ENCODE measurements at places on chromosomes 2 and 18. TPM values are rescaled to one million over a fixed set of nuclear protein-coding genes. Genes with fewer than 3 reads are reported as not detected.

GRCh38 chr2:232008907-232009638, 47.6 kb downstream of the DIS3L2 start:
- H3K4me1 ChIP-seq: no peaks in the 10 kb centered on the region
- no peaks in the 10 kb centered on the region for H3K36me3 ChIP-seq
- H3K4me3 ChIP-seq: no peak overlapping the region
- no peaks in the 10 kb centered on the region for H3K27me3 ChIP-seq
- no peak overlapping the region for H3K27ac ChIP-seq
- DNase-seq: no peak

GRCh38 chr2:118477111-118477862, 370.2 kb downstream of the EN1 start:
- H3K27ac ChIP-seq: no peak overlapping the region
- no peaks in the 10 kb centered on the region for H3K27me3 ChIP-seq

NOL4 gene
- not detected for total RNA-seq

DNA sequence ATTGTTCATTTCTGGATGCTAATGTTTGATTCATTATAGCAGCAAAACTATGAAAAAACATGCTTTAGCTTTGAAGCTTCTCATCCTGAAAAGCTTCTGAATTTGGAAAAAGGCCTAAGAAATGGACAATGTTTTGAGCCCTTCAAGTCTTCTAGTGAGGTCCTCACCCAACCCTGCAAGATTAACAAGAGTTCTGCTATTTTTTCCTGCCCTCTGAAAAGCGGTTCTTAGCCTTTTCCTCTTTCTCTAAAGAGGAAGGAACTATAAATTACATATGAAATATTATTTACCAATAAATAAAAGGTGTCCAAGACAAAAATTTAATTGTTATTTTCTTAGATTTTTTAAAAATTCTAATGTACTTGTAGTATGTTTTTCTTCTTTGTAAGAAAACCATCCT, 19.9 kb upstream of the CDH19 start:
- H3K27me3 ChIP-seq: no peaks in the 10 kb centered on the region
- H3K27ac ChIP-seq: no peak overlapping the region
- no peaks in the 10 kb centered on the region for H3K36me3 ChIP-seq
- no peaks in the 10 kb centered on the region for H3K4me1 ChIP-seq

DNA sequence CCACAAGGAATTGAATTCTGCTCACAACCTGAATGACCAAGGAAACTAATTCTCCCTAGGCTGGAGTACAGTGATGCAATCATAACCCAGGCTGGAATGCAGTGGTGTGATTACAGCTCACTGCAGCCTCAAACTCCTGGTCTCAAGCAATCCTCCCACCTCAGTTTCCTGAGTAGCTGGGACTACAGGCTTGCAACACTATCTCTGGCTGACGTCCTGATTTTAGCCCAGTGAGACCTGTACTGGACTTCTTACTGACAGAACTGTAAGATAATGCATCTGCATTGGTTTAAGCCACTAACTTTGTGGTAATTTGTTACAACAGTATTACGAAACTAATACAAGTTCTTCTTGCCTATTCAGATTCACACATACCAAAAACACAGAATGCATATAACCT, 9.5 kb upstream of the KDSR start:
- H3K4me1 ChIP-seq: no peaks in the 10 kb centered on the region
- no peaks in the 10 kb centered on the region for H3K27me3 ChIP-seq
- H3K4me3 ChIP-seq: no peak overlapping the region

POTEC gene
- total RNA-seq: not detected

POU3F3 gene
- total RNA-seq: not detected

INSIG2 gene
- total RNA-seq: 7.7 TPM

- H3K36me3 ChIP-seq: no peaks in the 10 kb centered on the region
- H3K27ac ChIP-seq: no peak overlapping the region
- H3K27me3 ChIP-seq: no peaks in the 10 kb centered on the region
Observed at GRCh38 chr2:12173943-12174340, 427.5 kb downstream of the LPIN1 start.

DCC gene
- not detected for total RNA-seq

DNA sequence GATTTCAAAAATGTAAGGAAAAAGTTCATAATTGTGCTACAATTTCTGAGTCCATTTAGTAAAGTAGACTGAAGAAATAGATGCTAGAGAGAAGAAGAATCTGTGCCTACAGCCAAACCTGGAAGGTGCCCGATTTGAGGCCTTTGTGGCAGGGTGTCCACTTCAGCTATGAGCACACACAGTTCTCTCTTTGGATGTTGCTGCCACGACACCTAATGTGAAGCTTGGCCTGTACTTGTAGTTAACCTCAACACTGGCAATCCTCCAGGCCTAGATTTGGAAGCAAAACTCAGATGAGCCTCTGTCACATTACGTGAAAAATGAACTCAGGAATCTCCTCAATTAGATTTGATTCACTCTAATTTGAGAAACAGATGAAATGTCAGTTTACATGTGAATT, 90.1 kb upstream of the LRP1B start:
- H3K4me1 ChIP-seq: no peaks in the 10 kb centered on the region
- no peak overlapping the region for H3K4me3 ChIP-seq
- no peak for DNase-seq
- no peak overlapping the region for H3K27ac ChIP-seq
- H3K27me3 ChIP-seq: no peaks in the 10 kb centered on the region

- H3K4me3 ChIP-seq: peak overlapping the region; percentile 17
- no peak overlapping the region for H3K27ac ChIP-seq
- peak; percentile 2 for DNase-seq
- no peaks in the 10 kb centered on the region for H3K36me3 ChIP-seq
- H3K4me1 ChIP-seq: peaks cover 4% of the 10 kb centered on the region
Observed at GRCh38 chr2:216606551-216607276, 26.5 kb upstream of the IGFBP2 start.

GRCh38 chr18:66523219-66523991, 80.5 kb downstream of the CDH19 start:
- no peak overlapping the region for H3K4me3 ChIP-seq
- no peaks in the 10 kb centered on the region for H3K4me1 ChIP-seq
- no peaks in the 10 kb centered on the region for H3K36me3 ChIP-seq

C2orf72 gene
- total RNA-seq: not detected

DNA sequence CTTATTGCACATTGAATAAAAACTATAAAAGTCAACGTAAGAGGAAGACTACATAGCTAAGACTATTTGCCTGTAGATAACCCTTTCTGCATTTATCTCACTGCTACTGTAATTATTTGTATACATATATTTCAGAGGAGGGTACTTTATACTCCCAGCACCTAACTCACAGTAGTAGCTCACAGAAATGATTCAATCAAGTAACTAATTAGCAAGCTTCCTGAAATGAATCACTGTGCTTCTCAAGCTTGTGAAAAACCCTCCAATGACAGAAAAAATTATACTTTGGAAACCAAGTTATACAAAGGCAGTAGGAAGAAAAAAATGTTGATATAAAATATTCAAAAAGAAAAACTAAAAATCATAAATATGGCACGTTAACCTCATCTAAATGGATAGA, 124.9 kb downstream of the NBAS start:
- no peaks in the 10 kb centered on the region for H3K4me1 ChIP-seq
- no peak overlapping the region for H3K27ac ChIP-seq
- H3K27me3 ChIP-seq: no peaks in the 10 kb centered on the region
- peaks cover 2% of the 10 kb centered on the region for H3K36me3 ChIP-seq
- H3K4me3 ChIP-seq: no peak overlapping the region
- no peak for DNase-seq

DNA sequence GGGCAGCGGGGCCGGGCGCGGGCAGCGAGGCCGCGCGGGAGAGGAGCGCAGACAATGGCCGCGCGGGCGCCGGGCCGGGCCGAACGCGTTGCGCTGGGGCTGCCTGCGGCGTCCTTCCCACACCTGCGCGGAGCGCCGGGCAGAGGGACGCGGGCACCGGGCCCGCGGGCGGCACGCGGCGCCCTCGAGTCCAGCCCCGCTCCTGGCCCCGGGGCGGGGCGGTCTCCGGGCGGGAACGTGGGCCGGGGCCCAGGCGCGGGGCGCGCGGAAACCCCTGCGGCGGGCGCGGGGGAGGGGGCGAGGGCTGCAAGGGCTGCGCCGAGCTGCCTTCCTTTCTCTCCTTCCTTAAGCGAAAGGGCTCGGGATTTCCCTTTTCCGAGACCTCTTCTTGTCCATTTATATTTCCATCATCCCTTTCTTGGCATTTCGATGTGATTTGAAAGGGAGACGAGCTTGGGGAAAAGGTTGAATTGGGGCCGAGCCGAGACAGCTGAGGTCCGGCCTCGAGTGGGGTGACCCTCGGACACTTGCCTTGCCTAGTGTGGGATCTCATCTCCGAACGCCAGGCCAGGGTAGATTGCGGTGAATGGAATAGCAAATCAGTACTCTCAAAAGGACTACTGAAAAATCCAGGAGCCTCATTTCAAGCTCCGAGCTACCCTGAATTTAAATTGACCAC, 676 bp downstream of the KLHL23 start:
- no peak for DNase-seq
- H3K36me3 ChIP-seq: no peaks in the 10 kb centered on the region
- peak overlapping the region; percentile 42 for H3K4me3 ChIP-seq
- H3K4me1 ChIP-seq: peaks cover 15% of the 10 kb centered on the region

NGEF gene
- total RNA-seq: not detected

GPBAR1 gene
- 1.6 TPM for total RNA-seq

DNA sequence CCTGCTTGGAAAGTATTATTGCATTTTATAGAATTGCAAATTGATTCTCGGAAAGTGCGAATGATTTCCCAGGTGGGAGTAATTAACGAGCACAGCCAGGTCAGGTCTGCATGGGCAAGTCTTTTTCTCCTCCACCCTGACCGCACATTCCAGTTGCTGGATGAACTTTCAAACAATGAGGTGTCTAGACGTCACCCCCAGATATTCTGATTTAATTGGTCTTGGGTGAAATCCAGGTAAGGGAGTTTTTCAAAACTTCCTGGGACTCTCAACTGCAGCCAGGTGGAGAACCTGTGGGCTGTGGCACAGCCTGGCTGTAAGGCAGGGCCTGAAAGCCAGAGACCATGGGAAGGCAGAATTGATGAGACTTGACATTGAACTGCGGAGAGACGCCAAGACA, 15.9 kb upstream of the RNF152 start:
- no peaks in the 10 kb centered on the region for H3K4me1 ChIP-seq
- H3K4me3 ChIP-seq: no peak overlapping the region
- H3K27me3 ChIP-seq: no peaks in the 10 kb centered on the region

PXDN gene
- total RNA-seq: 0.84 TPM

GRCh38 chr2:38959938-38960608, 70.4 kb downstream of the ARHGEF33 start:
- peak overlapping the region; percentile 42 for H3K4me3 ChIP-seq
- no peak overlapping the region for H3K27ac ChIP-seq
- no peaks in the 10 kb centered on the region for H3K36me3 ChIP-seq
- peaks cover 15% of the 10 kb centered on the region for H3K4me1 ChIP-seq
- H3K27me3 ChIP-seq: peaks cover 8% of the 10 kb centered on the region

DNA sequence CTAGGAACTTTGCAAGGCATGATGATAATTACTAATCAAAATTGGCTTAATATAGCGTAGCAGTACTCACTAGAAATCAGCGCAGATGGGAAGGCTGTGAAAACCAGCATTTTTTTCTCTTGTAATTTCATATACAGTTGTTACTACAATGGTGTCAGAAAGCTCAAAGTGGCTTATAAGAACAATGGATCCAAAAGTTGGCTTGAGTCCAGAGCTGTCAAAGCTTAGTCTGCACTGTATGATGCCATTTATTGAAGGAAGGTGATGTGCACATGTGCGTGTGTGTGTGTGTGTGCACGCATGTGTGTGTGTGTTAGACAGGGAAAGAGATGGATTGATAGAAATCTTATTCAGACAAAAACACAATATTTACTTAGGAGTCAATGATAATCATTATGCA, 341.3 kb downstream of the TGIF1 start:
- no peak for DNase-seq
- no peak overlapping the region for H3K27ac ChIP-seq
- no peak overlapping the region for H3K4me3 ChIP-seq
- no peaks in the 10 kb centered on the region for H3K27me3 ChIP-seq

DNA sequence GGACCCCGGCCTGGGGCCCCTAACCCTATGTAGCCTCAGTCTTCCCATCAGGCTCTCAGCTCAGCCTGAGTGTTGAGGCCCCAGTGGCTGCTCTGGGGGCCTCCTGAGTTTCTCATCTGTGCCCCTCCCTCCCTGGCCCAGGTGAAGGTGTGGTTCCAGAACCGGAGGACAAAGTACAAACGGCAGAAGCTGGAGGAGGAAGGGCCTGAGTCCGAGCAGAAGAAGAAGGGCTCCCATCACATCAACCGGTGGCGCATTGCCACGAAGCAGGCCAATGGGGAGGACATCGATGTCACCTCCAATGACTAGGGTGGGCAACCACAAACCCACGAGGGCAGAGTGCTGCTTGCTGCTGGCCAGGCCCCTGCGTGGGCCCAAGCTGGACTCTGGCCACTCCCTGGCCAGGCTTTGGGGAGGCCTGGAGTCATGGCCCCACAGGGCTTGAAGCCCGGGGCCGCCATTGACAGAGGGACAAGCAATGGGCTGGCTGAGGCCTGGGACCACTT, 16.4 kb downstream of the EMX1 start:
- no peaks in the 10 kb centered on the region for H3K4me1 ChIP-seq
- H3K27ac ChIP-seq: no peak overlapping the region
- DNase-seq: no peak
- H3K36me3 ChIP-seq: no peaks in the 10 kb centered on the region
- H3K4me3 ChIP-seq: no peak overlapping the region

DNA sequence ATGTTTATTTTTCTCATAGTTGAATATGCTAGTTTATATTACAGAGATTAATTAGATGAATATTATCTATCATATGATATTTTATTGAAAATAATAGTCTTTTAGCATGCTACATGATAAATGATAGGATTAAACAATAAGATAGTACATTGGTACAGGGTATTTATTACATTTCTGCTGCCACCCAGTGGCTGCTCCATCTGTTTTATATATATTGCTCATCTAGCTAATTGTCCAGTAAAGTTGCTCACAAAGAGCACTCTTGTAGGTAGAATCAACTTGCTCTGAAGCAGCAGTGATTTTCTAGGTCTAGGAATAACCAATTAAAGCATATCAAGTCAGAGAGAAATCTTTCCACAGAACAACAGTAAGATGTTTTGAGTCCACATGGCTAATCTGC, 183.3 kb downstream of the ASXL3 start:
- H3K4me1 ChIP-seq: no peaks in the 10 kb centered on the region
- DNase-seq: no peak
- H3K36me3 ChIP-seq: no peaks in the 10 kb centered on the region

ANKRD30B gene
- not detected for total RNA-seq
